Upper lobe of right lung (tissue), 1 donor: ENCODE measurements at places on chromosomes 7 and 10. TPM values are rescaled to one million over a fixed set of nuclear protein-coding genes. Genes with fewer than 3 reads are reported as not detected.

Gene AEBP1
- total RNA-seq, result 272 TPM

DNA sequence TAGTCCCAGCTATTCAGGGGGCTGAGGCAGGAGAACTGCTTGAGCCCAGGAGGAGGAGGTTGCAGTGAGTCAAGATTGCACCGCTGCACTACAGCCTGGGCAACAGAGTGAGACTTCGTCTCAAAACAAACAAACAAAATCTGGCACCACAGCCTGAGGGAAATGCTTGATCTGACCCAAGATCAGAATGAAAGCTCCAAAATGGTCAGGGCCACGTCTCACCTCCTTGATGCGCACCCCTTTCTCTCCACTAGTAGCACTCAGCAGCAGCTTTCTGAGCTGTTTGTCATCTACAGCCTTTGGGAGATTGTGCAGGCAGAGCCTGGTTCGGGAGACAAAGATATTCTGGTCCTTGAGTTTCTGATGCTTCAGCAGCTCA, 22.7 kb downstream of the RBM28 start:
- no peak overlapping the region for H3K4me3 ChIP-seq
- peaks cover 18% of the 10 kb centered on the region for H3K4me1 ChIP-seq
- DNase-seq, result no peak
- H3K27ac ChIP-seq, result peak overlapping the region; percentile 43
- H3K27me3 ChIP-seq, result no peaks in the 10 kb centered on the region

- no peaks in the 10 kb centered on the region for H3K27me3 ChIP-seq
- no peaks in the 10 kb centered on the region for H3K36me3 ChIP-seq
- no peaks in the 10 kb centered on the region for H3K4me1 ChIP-seq
- H3K27ac ChIP-seq, result no peak overlapping the region
Observed at GRCh38 chr7:3326246-3326645, 25.2 kb downstream of the SDK1 start.

DNA sequence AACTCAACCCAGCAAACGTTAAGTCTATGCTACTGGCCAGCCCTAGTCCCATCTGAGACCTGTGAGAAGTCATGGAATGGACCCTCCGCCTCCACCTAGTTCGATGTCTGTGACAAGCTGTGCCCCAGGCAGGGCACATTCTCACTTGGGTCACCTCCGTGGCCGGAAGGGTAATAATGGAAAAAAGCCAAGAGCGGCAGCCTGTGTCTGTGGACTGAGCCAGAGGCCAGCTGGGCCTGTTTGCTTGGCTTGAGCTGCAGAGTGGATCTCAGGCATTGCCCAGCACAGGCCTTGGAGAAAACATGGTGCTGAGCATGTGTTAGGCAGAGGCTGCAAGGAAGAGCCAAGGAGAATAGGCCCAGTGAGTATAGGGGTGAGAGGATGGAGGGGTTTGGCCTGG, 97.8 kb downstream of the GALNT17 start:
- no peaks in the 10 kb centered on the region for H3K36me3 ChIP-seq
- no peak overlapping the region for H3K27ac ChIP-seq
- no peak overlapping the region for H3K4me3 ChIP-seq
- DNase-seq, result no peak
- no peaks in the 10 kb centered on the region for H3K27me3 ChIP-seq
- H3K4me1 ChIP-seq, result no peaks in the 10 kb centered on the region

Gene CTAGE8
- 4.9 TPM for total RNA-seq

Gene MYH16
- not detected for total RNA-seq
